KG1 (cell line): ENCODE measurements at places on chromosomes 13 and 19.

- no peak for DNase-seq
Measured at GRCh38 chr13:24614306-24615080, 65.7 kb upstream of the ATP12A start.

DNA sequence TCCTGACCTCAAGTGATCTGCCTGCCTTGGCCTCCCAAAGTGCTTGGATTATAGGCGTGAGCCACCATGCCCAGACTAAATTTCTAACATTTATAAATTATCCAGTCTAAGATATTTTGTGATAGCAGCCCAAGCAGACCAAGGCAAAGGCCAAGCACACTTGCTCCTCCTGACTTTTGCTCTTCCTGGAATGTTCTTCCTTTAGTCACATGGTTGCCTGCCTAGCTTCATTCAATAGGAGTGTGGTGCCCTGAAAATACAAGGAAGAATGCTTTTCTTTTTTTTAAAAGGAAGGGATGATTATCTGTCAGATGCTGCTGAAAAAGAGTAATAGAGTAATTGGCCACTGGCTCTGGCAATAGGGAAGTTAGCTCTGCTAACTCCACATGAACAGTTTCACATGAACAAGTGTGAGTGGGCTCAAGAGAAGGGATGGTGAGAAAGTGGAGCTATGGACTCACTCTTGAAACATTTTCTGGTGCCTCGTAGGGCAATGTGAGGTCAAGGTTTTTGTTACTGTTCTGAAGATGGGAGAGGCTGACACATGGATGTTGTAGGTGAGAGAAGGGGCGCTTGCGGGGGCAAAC, 47.1 kb downstream of the USPL1 start:
- DNase-seq, result no peak

DNA sequence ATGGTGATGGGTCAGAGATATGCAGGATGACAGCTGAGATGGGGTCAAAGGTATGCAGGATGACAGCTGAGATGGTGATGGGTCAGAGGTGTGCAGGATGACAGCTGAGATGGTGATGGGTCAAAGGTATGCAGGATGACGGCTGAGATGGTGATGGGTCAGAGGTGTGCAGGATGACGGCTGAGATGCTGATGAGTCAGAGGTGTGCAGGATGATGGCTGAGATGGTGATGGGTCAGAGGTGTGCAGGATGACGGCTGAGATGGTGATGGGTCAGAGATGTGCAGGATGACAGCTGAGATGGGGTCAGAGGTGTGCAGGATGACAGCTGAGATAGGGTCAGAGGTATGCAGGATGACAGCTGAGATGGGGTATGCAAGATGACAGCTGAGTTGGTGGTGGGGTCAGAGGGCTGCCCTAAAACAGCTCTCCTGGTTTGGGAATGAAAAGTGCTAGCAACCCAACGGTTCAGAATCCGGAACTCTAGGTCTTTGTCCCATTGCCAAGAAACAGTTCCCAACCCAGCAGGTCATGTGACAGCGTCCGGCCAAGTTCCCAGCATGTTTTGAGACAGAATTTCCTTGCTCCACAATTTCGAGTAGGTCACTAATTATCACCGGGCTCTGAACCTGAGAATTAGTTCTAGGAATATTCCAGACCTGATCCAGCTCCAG, 3.2 kb downstream of the SELENOW start:
- no peak for DNase-seq

- no peak for DNase-seq
Measured at GRCh38 chr13:35855531-35856019, 275.6 kb downstream of the DCLK1 start.

GRCh38 chr19:38005224-38005614, 98.2 kb downstream of the SIPA1L3 start:
- DNase-seq, result no peak

DNA sequence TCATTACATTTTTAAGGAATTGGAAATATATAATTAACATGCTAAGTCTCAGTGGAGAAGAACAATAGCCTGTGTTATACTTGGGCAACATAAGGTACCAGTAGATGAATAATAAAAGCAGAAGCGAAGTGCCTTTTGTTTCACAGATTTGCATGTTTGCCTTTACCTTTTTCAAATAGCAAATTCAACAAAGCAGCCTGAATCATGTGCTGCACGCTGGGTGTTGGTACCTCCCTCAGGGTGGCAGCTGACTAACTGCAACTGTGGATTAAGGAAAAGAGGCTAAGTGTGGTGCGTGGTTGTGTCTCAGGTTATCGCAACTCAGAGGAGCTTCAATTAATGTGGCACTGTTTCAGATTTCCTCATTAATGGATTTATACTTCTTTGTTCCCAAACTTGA, 189.0 kb downstream of the LMO7 start:
- DNase-seq, result no peak
